Stimulated activated CD4-positive, alpha-beta T cell treated with anti-CD3 and anti-CD28 coated beads, Interleukin-4, amount 100 ng/mL, for 4 hours (primary cell): ENCODE measurements at places on chromosomes 5 and 9.
A peak's percentile ranks its signal among the peaks of the same experiment; 100 is the strongest.

GRCh38 chr9:38335686-38336085, 56.8 kb upstream of the ALDH1B1 start:
- DNase-seq, result no peak

DNA sequence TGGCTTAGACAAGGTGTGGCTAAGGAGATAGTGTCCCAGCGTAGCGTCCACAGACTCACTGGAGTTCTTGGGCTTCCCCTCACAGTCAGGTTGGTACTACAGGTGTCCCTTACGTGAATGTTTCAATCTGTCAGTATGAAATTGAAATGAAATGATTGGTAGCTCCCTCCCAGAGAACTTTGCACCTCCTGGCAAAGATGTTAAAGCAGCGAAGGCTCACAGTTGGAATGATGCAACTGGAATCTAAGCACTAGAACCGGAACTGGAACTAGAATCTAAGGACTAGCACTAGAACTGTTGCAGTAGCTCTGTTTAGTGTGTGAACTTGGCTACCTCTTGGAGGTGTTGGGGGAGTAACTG, 1.1 kb downstream of the SLC31A1 start:
- no peak for DNase-seq

GRCh38 chr5:14281746-14282181, 138.6 kb downstream of the TRIO start:
- DNase-seq, result no peak

DNA sequence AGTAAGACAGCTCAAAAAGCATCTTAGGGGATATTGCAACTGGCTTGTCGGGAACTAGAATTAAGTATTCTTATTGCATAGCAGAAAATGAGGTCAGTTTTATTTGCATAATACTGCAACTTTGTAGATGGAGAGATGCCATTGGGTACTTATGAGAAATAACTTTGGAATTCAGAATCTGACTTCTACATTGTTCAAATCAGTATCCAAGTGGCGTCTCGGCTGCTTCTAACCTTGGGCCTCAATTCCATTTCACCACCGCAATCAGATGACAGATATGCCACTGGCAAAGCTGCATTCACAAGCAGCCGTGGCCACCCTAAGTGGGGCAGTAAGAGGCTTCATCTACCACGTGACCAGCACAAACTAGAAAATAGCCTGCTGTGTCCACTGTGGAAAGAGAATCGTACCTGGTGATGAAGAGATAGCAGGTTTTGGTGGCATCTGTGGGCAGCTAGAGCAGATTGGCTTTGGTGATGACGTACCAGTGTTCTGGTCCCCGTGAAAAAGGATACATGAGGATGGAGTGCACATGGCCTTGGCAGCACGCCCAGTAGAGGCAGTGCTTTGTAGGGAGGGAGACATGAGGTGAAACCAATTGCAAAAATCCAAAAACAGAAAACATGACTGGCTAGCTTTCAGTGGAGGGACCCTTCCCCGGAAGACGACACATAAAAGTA, 116.6 kb downstream of the KLHL3 start:
- no peak for DNase-seq

DNA sequence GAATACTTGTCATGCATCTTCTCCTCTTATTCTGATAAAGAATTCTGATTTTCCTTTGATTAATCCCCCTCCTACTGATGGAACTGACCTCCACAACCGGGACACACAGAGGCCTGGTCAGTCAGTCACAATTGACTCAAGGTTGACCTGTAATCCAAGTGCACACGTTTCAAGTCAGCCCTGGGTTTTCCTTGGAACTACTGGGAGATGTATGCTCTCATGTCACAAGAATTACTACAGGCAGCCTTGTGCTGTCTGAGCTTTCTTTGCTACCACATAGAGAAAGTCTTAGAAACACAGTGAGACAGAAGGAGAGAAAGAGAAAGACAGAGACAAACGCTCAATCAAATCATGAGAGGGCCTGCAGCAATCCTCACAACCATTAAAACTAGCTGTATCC, 345.8 kb downstream of the PDE4D start:
- no peak for DNase-seq

DNA sequence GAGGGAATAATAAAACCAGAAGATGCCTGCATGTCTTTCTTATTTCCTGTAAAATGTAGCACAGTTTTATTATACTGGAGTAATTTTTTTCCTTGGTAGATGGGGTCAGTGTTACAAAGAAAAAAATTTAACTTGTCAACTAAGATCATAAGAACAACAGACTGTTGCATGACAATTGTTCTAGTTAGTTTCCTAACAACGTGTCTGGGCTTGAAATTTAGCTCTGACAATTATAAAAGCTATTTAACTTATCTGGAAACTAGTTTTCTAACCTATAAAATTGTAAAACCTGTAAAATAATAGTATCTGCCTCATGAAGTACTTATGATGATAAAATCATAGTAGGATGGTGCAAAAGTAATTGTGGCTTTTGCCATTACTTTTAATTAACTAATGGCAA, 4.9 kb downstream of the SHOC1 start:
- no peak for DNase-seq

DNA sequence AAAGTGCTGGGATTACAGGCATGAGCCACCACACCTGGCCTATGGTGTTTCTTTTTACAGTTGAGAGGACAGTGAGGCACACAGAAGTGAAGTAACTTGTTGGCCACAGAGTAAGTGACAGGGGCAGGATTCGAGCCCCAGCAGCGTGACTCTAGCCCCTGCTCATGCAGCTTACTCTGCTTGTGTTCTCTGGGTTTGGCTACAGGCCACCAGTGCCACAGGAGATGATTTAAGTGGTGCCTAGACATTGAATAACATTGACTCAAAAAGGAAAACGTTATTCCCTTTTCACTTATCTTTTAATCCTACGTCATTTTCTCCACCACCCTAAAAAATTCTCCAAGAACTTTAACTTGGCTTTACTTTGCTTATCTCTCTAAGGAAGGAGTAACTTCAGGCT, 61.4 kb downstream of the SNX24 start:
- DNase-seq, result no peak

DNA sequence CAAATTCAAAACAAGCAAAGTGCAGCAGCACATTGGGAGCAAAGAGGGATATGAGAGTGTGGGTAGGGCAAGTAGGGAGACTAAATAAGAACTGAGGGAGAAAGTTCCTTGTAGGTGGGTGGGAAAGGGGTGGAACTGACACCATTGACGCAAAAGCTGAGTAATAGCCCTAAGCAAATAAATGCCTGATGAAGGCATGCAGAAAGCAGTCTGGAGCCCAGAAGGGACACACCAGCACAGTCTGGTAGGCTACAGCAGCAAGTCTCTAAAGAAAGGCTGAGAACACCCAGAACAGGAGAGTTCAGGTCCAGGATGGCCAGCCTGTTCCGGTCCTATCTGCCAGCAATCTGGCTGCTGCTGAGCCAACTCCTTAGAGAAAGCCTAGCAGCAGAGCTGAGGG, at the start of gene INSL4:
Gene INSL4, plus strand, starts transcription at position 208 of the 400 bp plus-strand sequence. Its CDS starts 105 bp downstream, at position 313.
- no peak for DNase-seq

DNA sequence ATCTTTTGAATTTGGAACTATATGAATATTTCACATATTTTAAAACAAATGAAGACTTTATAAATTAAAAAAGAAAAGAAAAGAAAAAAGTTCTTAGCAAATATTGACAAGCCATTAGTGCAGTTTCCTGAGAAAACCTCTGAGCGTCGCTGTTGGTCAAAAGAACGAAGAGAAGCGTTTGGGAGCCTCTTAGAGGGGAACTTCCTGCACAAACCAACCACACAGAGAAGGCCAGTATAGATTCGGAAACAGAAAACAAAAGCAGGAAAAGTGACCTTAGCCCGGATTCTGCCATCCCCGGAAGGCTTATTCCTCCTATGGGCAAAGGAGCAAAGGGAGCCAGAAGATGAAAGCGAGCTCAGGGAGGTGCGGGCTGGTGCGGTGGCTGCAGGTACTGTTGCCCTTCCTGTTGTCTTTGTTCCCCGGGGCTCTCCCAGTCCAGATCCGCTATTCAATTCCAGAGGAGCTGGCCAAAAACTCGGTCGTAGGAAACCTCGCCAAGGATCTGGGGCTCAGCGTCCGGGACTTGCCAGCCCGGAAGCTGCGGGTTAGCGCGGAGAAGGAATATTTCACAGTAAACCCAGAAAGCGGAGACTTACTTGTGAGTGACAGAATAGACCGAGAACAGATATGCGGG, at the start of gene PCDHGB2:
Gene PCDHGB2, plus strand, starts transcription at position 205 of the 637 bp plus-strand sequence. Its CDS starts 142 bp downstream, at position 347.
- no peak for DNase-seq

GRCh38 chr5:181207214-181207959, 2.4 kb upstream of the TRIM7 start:
- peak; percentile 93 for DNase-seq

DNA sequence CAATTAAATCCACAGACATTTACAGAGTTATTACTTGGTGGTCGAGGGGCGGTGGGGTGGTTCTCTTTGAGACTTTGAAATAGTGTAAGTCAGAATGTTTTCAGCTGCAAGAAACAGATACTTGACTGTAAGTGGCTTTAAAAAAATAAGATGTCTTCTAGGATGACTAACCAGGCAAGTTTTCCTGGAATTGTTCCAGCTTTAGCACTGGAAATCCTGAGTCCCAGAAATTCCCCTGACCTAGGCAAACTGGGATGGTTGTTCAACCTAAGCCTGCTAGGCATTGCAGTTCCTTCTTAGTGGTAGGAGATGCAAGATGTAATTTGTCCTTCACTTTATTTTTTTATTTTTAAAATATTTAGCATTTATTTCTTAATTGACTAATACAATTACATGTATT, 169.5 kb upstream of the POC5 start:
- DNase-seq, result no peak

- no peak for DNase-seq
Observed at GRCh38 chr5:139386050-139386438, 2.9 kb upstream of the SLC23A1 start.

GRCh38 chr9:86036555-86036954, 62.8 kb downstream of the GOLM1 start:
- DNase-seq, result no peak

GRCh38 chr9:113957821-113958341, 81.8 kb downstream of the ZNF618 start:
- DNase-seq, result no peak

- no peak for DNase-seq
Observed at GRCh38 chr9:93229636-93230035, 45.7 kb downstream of the WNK2 start.

GRCh38 chr9:37944266-37944650, 40.3 kb upstream of the SLC25A51 start:
- no peak for DNase-seq

- no peak for DNase-seq
Observed at GRCh38 chr9:103821115-103821514, 273.0 kb upstream of the SMC2 start.

GRCh38 chr5:851553-851952, 767 bp upstream of the ZDHHC11 start:
- DNase-seq, result no peak

DNA sequence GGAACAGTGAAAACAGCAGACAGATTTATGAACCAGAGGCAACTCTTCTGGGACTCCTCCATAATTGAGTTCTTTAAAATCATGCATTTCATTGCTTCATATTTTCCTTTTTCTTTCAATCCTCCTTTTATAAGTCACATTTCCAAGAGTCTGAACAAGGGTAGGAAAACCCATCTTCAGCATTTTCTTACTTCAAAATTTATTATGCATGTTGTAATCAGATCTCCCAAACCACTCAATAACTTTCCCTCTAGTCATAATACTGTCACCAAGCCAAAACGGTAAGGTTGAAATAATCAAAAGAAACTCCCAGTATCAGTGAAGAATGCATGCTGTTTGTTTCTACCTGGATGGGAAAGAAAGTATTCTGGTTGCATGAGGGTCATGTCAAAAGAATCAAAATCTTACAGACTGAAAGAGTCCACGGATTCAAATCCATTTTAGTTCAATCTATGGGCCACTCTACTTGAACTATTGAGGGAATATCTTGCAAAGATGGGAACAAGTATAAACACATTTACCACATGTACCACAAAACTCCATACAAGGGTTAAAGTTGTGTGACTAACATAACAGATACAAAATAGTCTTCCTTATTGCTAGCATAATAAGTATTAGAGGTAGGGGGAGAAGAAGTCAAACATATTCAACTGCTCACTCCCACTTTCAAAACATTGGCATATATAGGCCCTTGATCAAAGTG, 797.3 kb downstream of the MAT2B start:
- DNase-seq, result no peak

DNA sequence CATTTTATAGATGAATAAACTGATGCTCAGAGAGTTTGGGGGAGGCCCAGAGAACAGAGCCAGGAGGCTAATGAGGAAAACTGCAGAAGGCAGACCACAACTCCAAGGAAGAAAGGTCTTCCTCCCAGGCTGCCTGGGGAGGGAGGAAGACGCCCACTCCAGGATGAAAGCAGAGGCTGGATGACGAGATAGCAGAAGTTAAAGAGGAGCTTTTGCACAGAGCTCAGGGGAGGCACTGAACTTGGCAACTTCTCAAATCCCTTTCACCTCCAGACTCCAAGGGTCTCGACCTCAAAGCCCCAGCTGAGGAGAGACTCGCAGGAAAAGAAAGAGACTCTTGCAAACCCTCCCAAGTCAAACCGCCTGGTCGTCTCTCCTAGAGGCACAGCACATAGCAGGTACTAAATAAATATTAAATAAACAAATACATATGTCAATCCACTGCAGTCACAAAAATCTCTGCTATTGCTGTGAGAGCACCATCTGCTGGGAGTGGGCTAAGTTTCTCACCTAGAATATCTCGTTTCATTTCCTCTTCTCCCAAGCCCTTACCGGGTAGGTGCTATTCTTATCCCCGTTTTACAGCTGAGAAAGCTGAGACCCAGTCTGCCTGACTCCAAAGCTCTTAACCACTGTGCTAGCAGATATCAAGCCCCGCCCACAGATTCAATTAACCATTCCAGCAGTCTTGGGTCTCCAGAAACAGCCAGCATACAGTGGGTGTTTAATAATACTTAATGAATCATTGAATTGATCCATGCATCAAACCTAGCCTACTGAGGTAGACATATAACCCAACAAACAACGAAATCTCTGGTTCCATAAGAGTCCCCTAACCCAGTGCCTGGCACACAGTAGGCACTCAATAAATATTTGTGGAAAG, 97.8 kb upstream of the HAND1 start:
- no peak for DNase-seq

GRCh38 chr5:74992791-74993190, 59.6 kb downstream of the GCNT4 start:
- DNase-seq, result no peak

DNA sequence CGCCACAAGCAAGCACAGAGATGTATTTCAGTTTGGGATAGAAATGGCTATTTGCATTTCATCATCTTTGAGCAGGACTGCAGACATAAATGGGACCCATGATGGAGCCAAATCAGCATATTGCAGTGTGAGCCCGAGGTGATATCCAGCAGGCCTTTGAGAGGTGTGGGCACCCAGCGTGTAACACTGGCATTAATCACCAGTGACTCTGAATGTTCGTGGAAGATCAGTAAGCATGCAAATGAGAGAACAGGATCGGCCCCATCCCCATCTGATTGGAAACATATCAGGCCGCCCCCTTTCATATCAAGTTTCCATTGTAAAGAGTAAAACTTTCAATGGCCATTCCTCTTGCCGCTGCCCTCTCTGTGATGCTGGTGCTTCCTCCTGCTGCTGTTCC, 84.0 kb downstream of the GTF3C4 start:
- no peak for DNase-seq
